ENCODE measurements at places on chromosomes 5 and 9. TPM values are rescaled to one million over a fixed set of nuclear protein-coding genes. Genes with fewer than 3 reads are reported as not detected.

- no peak for DNase-seq
These were observed 154.1 kb downstream of the NTRK2 start for GRCh38 chr9:84823421-84824271.

Gene KLF4
- total RNA-seq = 13.2 TPM

DNA sequence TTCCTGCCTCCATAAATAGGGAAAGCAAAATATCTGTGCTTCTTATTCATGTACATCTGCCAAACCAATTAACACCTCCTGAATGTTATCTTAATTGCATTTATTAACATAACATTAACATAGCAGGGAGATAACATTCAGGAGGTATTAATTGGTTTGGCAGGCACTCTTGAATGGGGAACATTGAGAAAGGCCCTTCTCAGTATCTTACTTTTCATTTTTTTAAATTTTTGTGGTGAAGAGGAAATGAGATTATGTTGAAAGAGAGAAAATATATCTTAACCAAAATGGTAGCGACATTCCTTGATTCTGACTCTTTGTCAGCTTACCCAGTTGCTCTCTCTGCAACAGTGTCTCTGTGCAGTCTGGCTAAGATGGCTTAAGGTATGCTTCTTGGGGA, 100.4 kb upstream of the TLE1 start:
- DNase-seq = no peak

Gene ENG
- 2.6 TPM for total RNA-seq

GRCh38 chr9:122151267-122151828, 8.2 kb downstream of the NDUFA8 start:
- DNase-seq = no peak

DNA sequence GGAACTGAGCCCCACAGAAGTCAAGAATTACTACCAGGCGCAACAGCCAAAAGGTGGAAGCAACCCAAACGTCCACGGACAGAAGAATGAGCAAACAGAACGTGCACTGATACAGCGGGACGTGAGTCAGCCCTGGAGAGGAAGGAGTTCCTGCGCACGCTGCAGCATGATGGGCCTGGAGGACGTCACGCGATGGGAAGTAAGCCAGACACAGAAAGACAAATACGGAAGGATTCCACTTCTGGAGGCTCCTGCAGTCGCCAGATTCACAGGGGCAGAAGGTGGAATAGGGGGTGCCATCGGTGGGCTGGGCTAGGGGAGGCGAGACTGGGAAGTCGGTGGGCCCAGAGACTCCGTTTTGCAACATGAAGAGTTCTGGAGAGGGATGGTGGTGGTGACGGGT, 80.3 kb upstream of the PHYKPL start:
- DNase-seq = no peak

DNA sequence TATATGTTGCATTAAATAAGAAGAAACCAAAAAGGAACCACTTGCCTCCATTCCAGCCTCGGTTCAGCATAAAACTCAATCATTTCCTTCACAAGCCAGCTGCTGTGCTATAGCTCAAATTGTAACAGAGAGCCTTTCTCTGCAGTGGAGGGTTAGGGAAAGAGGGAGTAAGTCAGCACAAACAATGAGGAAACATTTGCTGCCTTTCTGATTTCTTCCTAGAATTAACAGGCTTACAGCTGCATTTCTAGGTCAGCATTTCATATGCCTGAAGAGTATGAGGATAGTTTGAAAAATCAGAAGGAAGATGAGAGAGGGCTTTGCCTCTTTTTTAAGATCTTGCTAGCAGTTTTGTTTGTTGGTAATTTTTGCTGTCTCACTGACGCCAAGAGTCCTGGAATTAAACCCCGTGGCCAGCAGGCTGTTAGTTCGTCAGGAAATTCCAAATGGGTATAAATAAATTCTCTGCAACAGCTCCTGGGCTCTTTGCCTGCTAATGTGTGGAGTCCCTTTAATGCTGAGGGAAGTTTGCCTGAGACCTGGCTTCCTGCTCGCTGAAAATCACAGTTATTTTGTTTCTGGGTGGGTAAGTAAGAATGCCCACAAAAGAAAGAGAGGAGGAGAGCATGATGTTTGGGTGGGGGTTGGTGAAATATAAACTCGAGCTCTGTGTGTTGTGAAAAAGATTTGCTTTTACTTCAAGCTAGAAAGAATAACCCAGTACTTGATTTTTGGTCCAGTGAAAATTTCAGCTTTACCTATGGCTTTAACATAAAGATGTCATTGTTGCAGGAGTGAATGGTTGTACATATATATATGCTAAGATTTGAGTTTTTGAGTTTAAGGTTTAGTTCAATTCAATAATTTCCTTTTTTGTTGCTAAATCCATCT, 148.1 kb upstream of the DMRT1 start:
- DNase-seq = no peak

GRCh38 chr5:170427672-170428236, 38.6 kb upstream of the KCNMB1 start:
- no peak for DNase-seq

DNA sequence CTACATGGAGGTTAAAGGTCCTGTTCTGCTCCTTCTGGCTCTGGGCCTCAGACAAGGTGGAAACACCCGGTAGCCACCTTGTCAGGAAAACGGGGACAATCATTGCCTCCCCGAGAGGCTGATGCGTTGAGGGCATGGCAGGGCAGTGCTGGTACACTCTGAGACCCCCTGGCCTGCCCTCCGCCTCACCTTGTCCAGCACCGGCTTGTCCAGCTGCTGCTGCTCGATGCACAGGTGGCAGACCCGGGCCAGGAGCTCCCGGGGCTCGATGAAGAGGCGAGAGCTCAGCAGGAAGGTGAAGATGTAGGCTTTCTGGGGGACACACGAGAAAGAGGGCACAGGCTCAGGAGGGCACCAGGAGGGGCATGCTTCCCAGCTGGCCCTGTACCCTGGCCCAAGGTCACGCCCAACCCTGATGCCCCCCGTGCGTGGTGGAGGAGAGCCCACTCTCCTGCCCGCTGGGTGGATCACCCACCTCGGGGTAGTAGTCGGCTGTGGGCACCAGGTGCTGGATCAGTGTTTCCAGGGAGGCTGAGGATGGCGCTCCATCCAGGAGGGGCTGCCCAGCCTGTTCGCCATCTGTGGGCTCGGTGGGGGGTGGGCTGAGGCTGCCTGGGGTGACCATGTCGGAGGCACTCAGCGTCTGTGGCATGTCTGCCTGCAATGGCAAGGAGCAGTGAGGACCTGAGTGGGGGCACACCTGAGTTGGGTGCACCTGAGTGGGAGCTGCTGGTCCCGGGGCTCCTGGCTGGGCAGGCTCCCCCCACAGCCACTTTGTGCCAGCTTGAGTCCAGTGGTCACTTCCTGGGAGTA, 66.0 kb upstream of the RNF130 start:
- DNase-seq = no peak

Gene OR1J2
- not detected for total RNA-seq

Measured in CD4-positive, alpha-beta T cell (primary cell).